ENCODE measurements at places on chromosomes 2 and 18.

- DNase-seq: no peak
Observed at GRCh38 chr2:241009191-241009590, 10.8 kb downstream of the SNED1 start.

DNA sequence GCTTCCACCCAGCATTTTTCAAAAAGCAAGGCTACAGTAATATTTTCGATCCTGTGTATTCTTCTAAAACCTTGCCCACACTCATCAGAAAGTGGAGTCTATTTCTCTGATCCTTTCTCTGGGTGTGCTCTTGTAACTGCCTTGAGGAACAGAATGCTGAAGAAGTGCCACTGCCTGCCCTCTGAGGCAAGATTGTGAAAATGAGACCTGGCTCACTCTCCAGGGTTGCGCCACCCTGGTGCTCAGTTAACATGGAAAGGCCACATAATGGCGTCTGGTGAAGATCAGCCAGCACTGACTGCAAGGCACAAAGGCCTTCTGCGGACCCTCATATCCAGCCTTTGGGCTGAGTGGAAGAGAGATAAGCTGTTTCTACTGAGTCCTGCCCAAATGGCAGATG lies 11.2 kb upstream of the SH3RF3 start:
- no peak for DNase-seq

DNA sequence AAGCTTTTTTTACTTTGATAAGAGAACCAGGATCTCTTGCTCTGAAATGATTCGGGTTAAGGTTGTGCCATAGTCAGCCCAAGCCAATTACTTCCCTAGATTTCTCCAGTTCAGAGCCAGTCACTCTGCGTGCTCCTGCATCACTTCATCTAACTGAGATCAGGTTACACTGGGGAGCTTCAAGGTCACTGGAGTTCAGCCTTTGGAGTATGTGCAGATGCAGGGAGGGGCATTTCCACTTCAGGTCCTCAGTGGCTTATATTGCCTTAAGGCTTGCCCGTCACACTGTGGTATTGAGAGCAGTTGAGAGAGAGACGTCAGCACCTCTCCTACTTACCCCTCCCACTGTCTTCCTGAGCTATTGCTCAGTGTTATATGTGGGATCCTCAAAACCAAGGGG lies 317.8 kb downstream of the EPHA4 start:
- DNase-seq: no peak

DNA sequence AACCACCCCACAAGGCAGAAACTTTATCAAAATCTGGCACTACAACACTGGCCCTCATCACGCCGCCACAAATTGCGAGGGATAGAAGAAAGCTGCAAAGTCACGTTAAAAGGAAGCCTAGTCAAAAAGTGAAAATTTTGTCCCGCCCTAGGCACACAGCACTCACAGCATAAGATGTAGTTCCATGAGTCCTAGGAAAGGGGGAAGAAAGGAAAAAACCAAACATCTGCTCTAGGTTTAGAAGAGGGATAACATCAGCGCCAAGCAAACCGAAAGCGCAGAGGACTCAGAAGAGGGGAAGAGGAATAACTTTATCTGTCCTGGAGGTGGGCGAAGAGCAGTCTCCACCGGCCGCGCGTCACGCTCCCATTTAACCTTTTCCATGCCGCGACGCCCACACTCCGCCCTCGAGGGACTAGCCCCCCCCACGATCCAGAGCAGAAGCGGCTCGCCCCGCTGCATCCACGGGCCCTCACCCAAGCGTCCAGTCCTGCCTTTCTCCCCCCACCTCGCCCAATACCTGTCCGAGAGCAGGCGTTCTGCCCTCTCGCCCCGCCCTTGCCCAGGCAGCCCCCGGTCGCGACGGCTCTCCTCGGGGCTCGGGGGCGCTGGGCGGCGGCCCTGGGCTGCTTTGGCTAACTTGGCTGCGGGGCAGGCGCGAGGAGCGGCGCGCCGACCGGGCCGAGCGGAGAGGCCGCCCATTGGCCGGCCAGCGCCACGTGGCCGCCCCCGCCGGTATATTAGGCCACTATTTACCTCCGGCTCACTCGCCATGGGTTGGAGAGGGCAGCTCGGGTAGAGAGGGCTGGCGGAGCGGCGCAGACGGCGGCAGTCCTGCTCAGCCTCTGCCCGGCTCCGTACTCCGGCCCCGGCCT lies at the start of gene HOXD1:
HOXD1 (plus strand) TSS at position 770 of the 875 bp plus-strand sequence. CDS start 134 bp downstream, outside the sequence.
- DNase-seq: no peak

DNA sequence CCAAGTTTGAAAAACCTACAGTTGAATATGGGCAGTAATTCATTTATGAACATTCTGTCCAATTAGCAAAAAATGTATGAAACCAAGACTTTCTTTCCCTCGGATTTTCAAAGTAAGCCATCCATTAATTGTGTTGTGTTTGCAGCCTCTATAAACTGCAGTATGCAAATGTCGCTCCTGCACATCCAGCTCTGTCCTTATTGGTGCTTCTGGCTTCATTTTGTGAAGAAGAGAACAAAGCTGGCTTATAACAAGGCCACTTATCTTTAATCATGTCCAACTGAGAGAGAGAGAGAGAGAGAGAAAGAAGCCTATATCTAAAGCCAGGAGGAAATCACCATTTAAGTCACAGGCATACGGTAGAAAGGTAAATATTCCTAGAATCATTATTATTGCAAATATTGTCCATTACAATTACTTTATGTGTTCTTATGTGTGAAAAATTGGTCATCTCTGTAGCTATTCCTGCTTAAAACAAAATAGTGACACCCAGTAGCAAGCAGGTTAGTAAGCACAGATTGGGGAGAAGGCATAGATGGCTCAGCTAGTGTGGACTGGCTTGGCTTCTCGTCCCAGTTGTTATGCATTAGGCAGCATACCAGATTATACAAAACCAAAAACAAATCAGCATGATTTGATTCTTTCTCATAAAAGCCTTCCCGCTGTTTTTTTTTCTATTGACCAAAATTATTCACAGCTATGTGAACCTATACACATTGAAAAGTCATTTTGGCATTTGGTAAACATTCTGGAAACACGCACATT lies 726.4 kb upstream of the SOX11 start:
- DNase-seq: no peak

GRCh38 chr2:105904938-105905337 lies 160.2 kb downstream of the NCK2 start:
- DNase-seq: no peak

DNA sequence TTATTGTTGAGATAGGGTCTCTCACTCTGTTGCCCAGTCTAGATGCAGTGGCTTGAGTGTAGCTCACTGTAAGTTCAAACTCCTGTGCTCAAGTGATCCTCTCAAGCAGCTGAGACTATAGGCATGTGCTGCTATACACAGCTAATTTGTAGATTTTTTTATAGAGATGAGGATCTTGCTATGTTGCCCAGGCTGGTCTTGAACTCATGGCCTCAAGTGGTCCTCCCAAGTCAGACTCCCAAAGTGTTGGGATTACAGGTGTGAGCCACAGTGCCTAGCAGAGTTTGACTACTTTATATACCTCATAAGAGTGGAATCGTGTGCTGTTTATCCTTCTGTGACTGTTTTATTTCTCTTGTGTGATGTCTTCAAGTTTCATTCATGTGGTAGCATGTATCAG lies 60.3 kb downstream of the TANC1 start:
- DNase-seq: no peak

GRCh38 chr2:134712736-134713135 lies 6.1 kb downstream of the TMEM163 start:
- DNase-seq: no peak

DNA sequence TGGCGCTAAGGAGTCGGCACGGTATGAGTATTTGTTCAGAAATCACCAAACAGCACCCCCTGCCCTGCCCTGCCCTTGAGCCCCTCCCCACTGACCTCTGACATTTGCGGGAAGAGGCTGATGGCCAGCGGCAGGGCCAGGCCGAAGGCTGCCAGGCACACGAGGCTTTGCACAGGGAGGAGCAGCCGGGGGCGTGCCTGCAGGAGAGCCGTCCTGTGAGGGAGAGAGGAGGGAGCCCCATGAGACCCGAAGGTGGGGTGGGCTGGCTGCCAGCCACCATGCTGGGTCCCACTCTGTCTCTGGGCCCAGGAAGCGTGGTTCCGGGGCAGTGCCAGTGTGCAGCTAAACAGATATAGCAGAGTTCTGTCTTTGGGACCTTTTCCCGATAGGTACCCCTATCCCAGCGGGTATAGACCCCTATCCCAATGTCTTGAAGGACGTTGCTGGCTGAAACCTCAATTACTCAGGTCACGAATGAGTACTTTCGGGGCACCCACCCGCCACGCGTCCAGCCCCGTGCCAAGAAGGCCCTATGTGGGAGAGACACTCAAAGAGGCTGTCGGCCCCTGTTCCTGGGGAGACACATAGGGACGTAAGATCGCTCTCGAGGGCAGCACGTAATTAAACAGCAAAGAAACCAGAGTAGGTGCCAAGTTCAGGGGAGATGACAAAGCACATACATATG lies 43.9 kb downstream of the EMX1 start:
- DNase-seq: no peak

GRCh38 chr2:240934701-240935102 lies 28.6 kb downstream of the CROCC2 start:
- no peak for DNase-seq

DNA sequence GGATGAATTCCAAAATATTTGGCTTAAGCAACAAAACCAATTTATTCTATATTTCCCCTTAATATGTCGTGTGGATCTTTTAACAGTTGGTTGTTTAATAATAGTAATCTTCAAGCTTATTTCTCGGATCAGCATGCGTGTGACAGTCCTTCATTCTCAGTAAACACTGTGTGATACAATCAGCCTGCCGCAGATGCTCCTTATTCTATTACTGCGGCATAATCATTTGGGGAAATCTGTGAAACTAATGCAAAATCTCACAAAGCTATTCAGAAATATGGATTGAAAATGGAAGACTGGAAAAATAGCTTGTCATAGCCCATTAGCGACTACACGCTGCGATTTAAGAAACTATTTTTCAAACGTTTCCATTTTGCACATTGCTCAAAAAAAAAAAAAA lies 36.9 kb downstream of the LINC00305 start:
- DNase-seq: no peak

GRCh38 chr2:176270100-176270750 lies 983 bp downstream of the MTX2 start:
- no peak for DNase-seq

DNA sequence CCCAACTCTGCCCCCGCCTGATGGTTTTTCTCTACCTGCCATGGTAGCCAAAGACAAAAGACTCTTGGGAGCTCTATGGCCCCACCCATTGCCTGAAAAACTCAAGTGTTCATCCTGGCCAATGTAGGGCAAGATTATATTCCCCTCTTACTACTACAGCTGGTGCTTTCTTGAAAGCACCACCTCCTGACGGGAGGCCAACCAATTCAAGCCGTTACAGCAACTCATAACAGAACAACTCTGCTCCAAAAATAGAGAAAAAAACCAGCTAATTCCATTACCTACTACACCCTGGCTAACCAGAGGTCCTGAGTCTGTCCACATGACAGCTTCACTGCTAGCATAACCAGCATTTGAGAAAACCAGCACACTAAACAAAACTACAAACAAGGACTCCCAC lies 127.5 kb upstream of the GAREM1 start:
- DNase-seq: no peak

- DNase-seq: no peak
Observed at GRCh38 chr2:196481324-196481697, 158.2 kb upstream of the CCDC150 start.

DNA sequence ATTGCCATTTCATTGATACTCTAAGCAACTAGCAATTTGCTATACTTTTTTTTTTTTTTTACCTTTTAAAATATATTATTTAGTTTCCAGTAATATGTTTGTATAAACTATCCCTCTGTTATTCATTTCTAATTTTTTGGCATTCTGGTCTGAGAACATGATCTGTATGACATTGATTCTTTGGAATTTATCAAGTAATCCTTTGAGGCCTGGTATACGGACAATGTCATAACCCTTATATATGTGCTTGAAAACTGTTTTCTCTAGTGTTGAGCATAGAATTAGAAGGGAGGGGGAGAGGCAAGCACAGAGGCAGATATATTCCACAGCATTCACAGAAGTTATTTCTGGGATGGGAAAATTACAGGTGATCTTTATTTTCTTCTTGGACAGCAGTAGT lies 48.2 kb upstream of the POLE4 start:
- DNase-seq: no peak

- DNase-seq: no peak
Observed at GRCh38 chr2:71547616-71548285, 94.4 kb downstream of the DYSF start.

- DNase-seq: no peak
Observed at GRCh38 chr18:29753379-29753778, 1289.2 kb downstream of the DSC3 start.

GRCh38 chr2:180225118-180225517 lies 218.0 kb upstream of the CWC22 start:
- DNase-seq: no peak

GRCh38 chr2:75558786-75559679 lies 1.7 kb downstream of the EVA1A start:
- no peak for DNase-seq

GRCh38 chr2:15788455-15788829 lies 151.9 kb upstream of the MYCN start:
- no peak for DNase-seq

- DNase-seq: no peak
Observed at GRCh38 chr18:58287353-58288274, 243.6 kb downstream of the NEDD4L start.

DNA sequence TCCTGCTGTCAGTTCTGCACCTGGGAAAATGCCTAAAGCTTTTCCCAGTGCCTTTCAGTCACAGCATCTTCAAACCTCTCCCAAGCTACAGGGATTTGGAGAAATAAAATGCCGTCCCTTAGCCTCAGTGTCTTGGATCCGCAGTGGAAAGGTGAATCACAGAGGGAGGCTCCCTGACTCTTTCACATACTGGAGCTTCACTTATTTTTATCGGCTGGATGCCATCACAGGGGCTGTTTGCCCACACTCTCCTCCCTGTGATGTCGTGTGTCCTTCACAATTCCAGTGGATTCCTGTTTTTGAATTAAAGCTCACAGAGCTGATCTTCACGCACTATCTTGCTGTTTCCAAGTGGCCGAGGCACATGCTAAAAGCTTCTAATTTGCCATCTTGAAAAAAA lies 1303.1 kb upstream of the DDX18 start:
- no peak for DNase-seq

GRCh38 chr2:178553047-178553446 lies 72.8 kb downstream of the PLEKHA3 start:
- no peak for DNase-seq

- DNase-seq: no peak
Observed at GRCh38 chr2:37090019-37090477, 5.7 kb downstream of the GPATCH11 start.

DNA sequence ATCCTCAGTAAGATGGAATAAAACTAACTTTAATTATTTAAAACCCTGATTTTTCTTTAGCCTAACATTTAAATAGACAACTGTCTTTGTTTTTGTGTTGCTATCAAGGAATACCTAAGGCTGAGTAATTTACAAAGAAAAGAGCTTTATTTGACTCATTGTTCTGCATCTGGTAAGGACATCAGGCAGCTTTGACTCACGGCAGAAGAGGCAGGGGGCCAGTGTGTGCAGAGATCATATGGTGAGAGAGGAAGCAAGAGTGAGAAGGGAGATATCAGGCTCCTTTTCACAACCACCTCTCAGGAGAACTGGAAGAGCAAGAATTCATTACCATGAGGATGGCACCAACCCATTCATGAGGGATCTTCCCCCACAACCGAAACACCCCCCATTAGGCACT lies 64.6 kb upstream of the TFPI start:
- no peak for DNase-seq

GRCh38 chr2:204545861-204546735 lies 823 bp downstream of the PARD3B start:
- DNase-seq: no peak

All from stimulated activated CD8-positive, alpha-beta memory T cell treated with anti-CD3 and anti-CD28 coated beads, Interleukin-15, amount 100 ng/mL, for 24 hours (primary cell).